ENCODE measurements at places on chromosomes 4 and X.

DNA sequence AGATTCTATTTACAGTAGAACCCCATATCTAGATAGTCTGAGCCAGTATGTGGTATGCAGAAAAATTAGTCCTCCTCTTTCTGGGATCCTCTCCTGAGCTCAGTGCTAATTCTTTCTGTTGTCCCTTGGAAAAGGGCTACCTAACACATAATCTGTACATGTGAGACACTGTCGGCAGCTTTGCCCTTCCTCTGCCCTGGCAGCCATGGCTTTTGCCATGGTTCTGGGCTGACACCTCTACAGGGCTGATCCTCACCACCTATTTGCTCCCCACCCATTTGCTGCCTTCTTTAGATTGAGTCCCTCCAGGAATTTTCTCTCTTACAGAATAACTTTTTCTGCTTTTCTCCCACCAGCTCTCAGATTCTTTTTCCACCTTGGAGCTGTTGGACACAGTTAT is 64.7 kb upstream of the MAP9 start:
- no peak for DNase-seq

DNA sequence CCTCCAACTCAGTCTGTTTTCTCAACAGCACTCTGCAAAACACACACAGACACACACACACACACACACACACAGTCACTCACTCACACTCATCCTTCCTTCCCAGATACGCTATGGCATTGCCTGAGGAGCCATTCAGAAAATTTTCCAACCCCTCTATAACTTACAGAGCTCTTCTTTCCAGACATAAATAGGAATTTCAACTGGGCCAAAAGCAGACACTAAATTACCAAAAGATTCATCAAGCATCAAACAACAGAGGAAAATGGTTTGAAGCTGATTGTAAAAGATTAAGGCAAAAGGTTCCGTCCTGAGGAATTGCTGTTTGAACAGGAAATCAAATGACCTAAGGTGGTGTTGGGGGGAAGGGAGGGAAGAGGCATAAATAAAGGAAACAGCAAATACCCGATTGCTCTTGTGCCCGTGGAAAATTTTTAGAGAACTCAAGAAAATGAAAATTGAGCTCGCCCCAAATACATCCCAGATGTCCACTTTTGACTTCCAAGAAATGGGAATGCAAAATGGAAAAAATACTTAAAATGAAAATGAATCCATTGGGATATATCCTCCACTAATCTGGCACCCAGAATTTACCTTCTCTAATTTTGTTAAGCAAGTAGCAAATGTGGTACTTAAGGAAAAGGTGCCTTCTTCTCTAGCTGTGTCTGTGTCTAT is 183.6 kb downstream of the QDPR start:
- DNase-seq: no peak

GRCh38 chr4:116880625-116881024 is 204.8 kb downstream of the TRAM1L1 start:
- DNase-seq: no peak

- DNase-seq: no peak
Observed at GRCh38 chr4:22187203-22187820, 238.7 kb upstream of the KCNIP4 start.

GRCh38 chr4:98179951-98180350 is 36.7 kb upstream of the STPG2 start:
- no peak for DNase-seq
